Cardiac septum (tissue), 1 donor: ENCODE measurements at places on chromosomes 2 and 18. TPM values are rescaled to one million over a fixed set of nuclear protein-coding genes. Genes with fewer than 3 reads are reported as not detected.

GRCh38 chr2:136179602-136179975 is 61.6 kb upstream of the CXCR4 start:
- DNase-seq, result no peak

DNA sequence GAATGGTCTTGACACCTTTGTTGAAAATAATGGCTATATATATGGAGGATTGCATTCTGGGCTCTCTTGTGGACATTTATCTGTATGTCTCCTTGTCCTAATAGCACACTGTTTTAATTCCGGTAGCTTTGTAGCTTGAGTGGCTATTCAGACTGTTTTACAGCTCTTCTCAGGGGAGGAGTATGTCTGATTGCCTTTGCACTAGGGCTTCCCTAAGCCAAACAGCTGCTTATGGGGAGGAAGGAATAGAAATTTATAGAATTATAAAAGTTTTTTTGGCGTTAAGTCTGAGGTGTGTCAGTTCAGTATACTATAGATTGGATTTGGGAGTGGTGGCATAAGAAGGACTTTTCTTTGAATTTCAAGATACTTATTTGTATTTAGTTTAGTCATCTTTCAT is 12.6 kb downstream of the SEH1L start:
- no peak for DNase-seq

GRCh38 chr2:68292108-68292710 is 27.5 kb downstream of the CNRIP1 start:
- DNase-seq, result no peak

DNA sequence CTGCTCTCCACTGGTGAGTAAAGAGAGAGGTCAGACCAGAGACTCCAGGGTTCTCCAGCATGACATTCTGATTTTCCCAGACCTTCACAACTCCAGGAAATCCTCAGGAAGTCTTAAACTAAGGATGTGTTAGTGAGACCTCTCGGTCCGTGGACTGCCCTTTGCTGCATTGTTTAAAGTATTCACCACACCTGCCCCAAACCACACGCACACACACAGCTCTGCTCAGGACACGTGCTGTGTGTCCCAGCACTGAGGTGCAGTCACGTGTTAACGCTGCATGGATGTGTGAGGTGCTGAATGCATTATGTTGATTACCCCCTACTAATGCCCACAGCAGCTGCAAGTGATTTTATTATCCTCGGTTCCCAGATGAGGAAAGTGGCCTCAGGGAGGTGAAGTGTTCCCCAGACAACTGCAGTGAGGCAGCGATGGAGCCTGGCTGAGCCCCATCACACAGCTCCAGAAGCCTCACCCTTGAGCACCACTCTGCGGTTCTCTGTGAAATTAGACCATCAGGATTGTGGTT is 68.4 kb downstream of the TRAPPC12 start:
- DNase-seq, result no peak

DNA sequence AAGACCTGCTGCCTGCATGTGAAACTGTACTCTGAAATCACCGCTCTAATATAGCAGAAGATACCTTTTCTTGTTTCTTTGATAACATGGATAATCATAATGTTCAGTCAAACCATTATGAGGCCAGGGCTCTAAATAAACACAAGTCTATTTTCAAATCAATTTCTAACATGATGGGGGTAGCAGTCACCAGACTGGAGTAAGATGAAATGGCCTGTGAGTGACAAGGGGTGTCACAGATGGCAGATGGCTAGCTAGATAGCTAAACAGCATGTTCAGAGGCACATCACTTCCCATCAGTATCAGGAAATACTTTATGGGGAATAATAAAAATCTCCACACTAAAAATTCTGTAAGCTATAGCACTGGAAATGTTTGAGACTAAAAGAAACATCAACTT is 14.0 kb downstream of the MBD2 start:
- no peak for DNase-seq

- no peak for DNase-seq
These were observed 110.9 kb upstream of the RMP24 start for GRCh38 chr18:35861367-35862118.

GRCh38 chr2:212028798-212029394 is 509.7 kb downstream of the ERBB4 start:
- DNase-seq, result no peak

- DNase-seq, result no peak
These were observed 68.0 kb upstream of the CRIM1 start for GRCh38 chr2:36287363-36288275.

DNA sequence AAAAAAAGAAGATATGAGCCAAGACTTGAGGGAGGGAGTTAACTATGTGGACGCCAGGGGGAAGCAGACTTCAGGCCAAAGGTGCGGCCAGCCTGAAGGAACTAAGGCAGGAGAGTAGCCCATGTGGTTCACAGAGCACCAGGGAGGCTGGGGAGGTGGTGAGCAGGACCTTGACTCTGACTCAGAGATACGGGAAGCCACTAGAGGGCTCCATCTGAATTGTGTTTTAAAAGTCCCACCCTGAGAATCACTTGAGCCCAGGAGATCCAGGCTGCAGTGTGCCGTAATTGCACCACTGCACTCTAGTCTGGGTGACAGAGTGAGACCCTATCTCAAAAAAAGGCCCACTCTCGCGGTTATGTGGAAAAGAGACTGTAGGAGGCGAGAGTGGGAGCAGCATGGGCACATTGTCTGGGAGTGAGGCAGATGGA is 12.3 kb downstream of the CEP192 start:
- DNase-seq, result no peak

MIB1 gene
- 29.0 TPM for total RNA-seq

CKAP2L gene
- 0.30 TPM for total RNA-seq

LAMA3 gene
- 3.0 TPM for total RNA-seq

EIF5B gene
- total RNA-seq, result 105 TPM
